Activated naive CD4-positive, alpha-beta T cell (primary cell): ENCODE measurements at places on chromosomes 7 and 10.

GRCh38 chr7:159056737-159057136 lies 87.9 kb downstream of the VIPR2 start:
- DNase-seq = no peak

DNA sequence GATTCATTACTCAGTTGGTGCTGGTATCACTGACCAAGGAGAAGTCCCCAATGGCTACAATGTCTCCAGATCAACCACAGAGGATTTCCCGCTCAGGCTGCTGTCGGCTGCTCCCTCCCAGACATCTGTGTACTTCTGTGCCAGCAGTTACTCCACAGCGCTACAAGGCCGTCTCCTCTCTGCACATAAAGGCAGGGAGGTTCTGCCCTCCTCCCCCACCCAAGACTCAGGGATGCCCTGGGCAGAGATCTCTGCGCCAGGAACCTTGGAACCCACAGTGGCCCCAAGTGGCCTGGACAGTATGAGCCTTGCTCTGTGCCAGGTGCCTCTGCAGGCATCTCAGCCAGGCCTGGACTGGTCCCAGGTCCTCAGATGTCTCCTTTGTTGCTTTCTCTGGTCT lies 193.4 kb upstream of the PRSS58 start:
- no peak for DNase-seq

DNA sequence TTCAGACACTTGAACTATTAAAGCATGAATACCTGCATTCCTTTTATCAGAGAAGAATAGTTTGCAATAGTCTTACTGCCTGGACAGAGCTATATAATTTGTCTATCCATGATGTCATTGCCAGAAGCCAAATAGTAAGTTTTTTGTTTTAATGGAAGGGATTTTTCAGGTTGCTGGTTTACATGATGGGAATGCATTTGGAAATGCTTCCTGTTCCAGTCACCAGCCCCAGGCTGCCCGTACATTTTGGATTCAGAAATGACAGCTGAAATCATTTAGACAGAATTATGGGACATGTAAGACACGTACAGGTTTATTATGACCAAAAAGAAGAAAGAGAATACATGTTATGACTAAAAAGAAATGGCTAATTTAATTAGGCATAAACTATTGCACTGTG lies 293.1 kb downstream of the CDK14 start:
- no peak for DNase-seq

- DNase-seq = no peak
Measured at GRCh38 chr10:17751781-17752445, at the start of gene TMEM236. TSS of gene TMEM236 (plus strand) at chr10:17752201. CDS start at chr10:17752296, 95 bp downstream.

DNA sequence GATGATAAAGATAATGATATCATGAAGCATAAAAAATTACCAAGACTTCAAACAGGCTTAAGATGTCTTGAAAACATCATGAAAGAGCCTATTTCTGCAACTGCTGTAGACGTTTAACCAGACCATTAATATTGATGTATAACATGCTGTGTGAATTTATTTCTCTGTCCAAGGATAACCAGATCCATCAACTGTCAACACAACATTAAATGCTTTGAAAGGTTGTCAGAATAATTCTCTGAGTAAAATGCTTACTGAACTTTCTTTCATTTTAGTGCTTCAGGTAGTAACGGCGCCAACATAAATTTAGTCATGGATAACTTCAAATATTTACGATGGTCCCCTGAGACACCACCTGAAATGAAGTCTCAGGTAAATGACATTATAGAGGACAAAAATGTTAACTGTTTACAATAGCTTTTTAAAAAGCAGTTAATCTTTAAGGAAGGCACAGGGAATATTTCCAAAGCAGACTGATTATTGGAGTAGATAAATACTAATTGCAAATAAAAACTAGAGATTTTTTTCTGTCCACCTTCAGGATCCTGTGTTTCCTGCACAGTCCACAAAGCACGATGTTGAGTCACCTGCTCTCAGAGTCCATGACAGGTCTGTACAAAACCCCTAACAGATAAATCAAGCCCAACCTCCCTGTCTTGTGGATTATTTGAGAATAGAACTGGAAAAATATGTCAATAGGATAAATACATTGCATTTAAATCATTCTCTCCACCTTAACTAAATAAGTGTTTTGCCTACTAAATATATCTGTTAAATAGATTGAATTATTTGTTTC lies 1213.2 kb downstream of the XPNPEP1 start:
- no peak for DNase-seq

- no peak for DNase-seq
Measured at GRCh38 chr10:103622286-103622685, 128.8 kb downstream of the NEURL1 start.

DNA sequence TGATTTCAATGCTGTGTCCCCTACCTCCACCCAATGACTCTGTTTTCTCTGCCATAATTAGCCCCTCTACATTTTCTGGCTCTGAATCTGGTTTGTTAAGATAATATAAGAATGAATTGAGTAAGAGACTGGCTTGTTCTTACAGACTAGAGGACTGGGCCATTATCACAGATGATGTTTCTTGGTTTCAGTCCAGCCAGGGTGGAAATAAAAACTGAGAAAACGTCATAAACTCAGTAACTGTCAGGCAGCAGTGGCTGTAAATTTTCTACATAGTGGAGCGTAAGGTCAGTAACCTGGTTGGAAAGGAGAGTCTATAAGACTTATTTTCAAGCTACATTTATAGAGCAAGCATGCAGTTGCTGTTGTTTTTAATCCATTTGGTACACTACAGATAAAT lies 485.4 kb downstream of the HTR7 start:
- no peak for DNase-seq

DNA sequence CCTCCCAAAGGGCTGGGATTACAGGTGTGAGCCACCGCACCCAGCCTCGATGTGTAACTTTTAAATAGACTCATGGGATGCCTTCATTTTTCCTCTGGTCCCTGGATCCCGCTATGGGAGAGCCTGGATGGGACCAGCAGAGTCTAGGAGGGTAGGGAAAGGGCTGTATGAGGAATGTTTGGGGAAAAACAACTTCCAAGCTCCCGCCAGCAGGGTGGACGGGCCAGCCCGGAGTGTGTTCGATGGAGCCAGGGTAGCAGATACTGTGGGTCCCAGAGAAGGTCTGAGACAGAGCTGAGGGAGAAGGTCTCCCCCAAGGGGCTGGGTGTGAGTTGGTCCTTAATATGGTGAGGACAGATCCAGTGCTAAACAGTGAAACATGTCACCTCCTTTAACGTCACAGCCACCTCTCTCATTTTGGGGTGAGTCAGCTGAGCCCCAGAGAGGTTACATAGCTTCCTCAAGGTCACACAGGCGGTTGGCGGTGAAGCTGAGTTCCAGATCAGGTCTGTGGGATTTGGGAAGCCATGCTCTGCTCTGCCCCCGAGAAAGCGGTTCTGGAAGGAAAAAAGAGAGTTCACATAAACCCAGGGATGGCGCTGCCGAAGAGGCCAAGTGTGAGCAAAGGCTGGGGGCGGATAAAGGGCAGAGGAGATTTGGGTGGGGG lies 66.4 kb downstream of the MYL10 start:
- no peak for DNase-seq

DNA sequence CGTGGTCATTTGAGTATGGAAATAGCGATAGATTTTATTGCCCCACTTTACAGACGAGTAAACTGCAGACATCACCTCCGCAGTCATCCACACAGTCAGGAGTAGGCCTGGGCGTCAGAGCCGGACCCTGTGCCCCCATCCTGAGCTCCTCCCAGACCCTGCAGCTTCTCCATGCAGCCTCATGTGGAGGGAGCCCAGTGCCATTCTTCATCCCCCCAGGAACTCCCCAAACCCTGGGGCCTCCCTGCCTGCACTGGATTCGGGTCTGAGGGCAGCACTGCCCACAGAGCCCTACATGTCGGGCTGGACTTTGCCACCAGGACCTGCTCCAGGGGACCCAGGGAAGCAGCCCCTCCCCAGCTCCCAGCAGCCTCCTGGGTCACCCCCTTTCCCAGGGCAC lies 100.8 kb downstream of the MKI67 start:
- no peak for DNase-seq

- DNase-seq = no peak
Measured at GRCh38 chr10:12489806-12490205, 140.5 kb downstream of the CAMK1D start.

DNA sequence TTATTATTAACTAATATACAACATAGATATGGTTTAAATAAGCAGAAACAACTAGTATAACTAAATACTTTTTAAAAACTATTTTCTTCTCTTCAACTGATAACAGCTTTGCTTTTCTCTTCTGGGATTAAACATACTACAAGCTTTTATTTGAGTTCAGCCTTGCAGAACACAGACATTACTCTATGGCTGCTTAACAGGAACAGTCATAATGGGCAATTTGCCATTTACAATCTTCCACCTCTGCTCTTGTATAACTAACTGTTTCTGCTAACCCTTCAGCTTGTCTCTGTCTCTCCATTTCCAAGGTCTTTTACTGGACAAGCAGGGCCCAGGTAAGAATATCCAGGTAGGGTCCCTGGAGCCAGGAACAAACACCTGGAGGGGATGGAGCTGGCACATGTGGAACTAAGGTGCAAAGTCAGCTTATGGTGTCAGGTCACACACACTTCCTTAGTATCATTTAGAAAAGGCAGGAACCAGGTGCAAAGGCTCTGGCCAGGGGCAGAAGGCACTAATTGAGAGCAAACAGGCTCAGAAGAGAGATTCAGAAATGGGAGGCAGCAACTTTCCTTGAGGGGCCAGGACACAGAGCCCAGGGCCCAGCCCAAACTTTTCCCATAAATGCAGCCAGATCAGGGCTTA lies 93.1 kb downstream of the STRA8 start:
- DNase-seq = no peak

GRCh38 chr10:101040851-101041250 lies 9.8 kb downstream of the SFXN3 start:
- no peak for DNase-seq

GRCh38 chr10:133047526-133048123 lies 40.1 kb upstream of the ADGRA1 start:
- no peak for DNase-seq

DNA sequence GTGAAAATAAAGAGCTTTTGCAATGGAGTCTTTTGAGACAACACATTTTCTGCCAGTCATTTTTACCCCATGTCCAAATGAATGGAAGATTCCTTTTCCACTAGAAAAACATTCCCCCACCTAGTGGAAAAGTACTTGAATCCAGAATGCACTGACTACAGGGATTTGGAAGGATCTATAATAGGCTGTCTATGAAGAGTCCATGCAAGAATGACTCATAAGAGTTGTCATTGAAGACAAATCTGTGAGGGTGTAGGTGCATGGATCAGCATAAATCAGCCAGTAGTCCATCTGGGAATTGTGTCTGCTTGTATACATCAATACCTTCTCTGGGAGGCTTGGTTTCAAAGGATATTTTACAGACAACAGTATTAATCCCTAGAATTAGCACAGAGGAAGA lies 32.5 kb upstream of the TRUB1 start:
- no peak for DNase-seq

GRCh38 chr10:69620625-69621024 lies 9.4 kb upstream of the FAM241B start:
- no peak for DNase-seq

GRCh38 chr7:77427996-77428603 lies 12.0 kb upstream of the GSAP start:
- no peak for DNase-seq

GRCh38 chr7:66627881-66628360 lies 760 bp upstream of the KCTD7 start:
- DNase-seq = no peak

GRCh38 chr10:101097881-101098280 lies 33.2 kb upstream of the TLX1 start:
- DNase-seq = no peak

GRCh38 chr7:116024826-116025809 lies 5.4 kb downstream of the TFEC start:
- DNase-seq = no peak

- no peak for DNase-seq
Measured at GRCh38 chr7:140160308-140160707, 16.5 kb downstream of the KDM7A start.

DNA sequence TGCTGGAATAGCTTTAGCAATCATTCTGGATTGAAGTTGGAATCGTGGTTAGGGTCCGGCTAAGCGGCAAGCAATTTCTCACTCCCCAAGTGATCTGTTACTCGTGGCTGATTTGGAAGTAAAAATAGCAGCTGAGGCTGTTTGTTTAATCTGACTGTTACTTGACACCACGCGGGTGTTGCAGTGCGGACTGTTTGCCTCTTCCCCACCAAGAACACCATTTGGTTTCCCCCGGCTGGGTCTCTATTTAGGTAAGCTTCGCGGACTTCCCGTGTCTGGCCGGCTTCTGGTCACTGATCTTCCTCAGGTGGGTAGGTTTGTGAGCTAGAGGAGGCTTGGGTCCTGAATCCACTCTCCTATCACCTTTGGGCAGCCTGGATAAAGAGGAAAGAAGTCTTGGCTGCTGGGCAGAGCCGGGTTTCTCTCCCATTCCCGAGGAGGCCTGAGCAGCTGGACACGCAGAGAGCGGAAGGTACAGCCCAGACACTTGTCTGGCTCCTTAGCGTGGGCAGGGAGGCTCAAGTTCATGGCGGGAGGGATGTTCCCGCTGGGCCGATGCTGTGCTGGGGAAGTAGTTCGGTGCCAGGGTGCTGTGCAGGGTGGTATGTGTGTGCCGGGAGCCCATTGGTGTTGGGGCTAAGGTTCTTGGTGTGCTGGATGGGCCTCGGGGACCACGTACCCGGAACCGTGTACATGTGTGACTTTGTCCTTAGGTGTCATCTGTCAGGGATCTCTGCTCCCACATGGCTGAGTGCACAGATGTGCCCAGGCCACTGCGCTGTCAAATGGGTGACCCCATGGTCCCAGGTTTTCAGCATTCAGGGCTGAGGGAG lies at the start of gene C10orf71:
Gene C10orf71, plus strand, starts transcription at position 188 of the 833 bp plus-strand sequence. CDS start 23,376 bp downstream, outside the sequence.
- no peak for DNase-seq

DNA sequence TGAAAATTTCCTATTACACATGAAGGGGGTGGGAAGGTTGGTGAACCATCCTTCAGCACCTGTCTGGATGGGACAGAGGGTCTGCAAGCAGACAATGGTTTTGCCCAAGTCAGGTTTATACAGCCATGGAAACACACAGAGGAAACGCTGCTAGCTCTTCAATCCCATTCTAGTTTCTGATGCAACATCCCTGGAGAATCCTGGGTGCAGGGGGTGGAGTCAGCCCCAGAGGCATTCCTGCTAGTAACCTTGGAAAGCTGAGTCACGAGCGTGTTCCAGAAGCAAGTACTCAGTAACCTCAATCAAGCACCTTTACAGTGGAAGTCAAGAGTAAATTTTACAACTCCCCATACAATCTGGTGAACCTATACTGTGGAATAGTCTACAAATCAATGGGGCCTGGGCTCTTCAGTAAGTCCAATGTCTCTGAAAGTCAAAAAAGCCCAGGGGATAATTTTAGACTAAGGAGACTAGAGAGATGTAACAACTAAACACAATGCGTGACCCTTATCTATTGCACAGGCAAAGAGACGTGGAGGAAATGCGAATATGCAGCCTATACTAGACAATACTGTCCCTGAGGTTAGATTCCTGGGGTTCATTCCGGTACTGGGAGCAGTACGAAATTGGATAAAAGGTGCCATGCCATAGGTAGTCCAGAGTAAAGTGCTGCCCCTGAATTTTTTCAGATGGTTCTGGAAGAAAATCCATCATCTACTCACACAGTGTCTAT lies 95.4 kb downstream of the ZRANB1 start:
- DNase-seq = no peak
